Memory B cell (primary cell): ENCODE measurements at places on chromosomes 7 and 10.
A peak's percentile ranks its signal among the peaks of the same experiment; 100 is the strongest.

- peak overlapping the region; percentile 86 for H3K4me3 ChIP-seq
- H3K27me3 ChIP-seq, result no peaks in the 10 kb centered on the region
- no peaks in the 10 kb centered on the region for H3K36me3 ChIP-seq
- H3K27ac ChIP-seq, result peak overlapping the region; percentile 99
- peaks cover 46% of the 10 kb centered on the region for H3K4me1 ChIP-seq
Observed at GRCh38 chr10:110355922-110356627, 51.4 kb upstream of the SMNDC1 start.

DNA sequence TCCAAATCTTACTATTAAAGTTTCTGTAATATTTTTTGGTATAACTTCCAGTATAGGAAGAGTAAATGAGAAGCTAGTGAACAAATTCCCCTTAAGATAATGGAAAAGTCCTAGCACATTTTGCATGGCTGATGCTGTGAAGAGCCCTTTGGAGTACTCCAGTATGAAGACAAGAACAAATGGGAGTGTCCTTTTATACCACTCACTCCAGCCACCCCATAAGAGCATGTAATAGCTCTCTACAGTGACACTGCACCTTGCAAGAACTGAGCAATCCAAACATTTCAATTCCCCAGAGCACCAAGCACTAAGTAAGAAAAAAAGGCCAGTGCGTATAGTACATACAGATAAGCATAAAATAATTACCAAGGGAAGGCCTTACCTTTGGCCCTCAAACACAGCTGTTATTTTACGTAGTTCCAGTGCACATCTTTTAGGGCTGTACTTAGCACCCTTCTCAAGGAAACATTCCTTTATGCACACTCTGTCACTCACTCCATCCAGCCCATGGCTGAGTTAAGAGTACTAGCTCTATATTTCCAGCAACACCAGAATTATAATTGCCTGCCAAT is 135.4 kb downstream of the ST7 start:
- H3K4me3 ChIP-seq, result no peak overlapping the region
- H3K27ac ChIP-seq, result no peak overlapping the region
- H3K36me3 ChIP-seq, result no peaks in the 10 kb centered on the region
- peaks cover 21% of the 10 kb centered on the region for H3K4me1 ChIP-seq

DNA sequence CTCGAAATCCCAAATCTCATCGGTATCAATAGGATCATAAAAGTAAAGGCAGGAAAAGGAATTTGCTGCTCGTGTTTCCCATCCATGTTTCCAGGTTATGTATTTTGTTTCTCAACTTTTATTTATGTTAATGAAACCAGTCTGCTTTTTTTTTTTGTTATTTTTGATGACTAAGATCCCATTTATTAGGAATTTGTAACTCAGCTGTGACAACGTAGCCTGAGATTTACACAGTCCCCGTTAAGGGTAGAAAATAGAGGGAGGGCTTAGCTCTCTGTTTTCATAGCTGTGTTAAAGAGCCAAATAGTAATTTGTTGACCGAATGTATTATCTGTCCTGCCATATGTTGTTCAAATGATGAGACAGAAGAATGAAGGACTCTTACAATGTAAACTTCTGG is 164.0 kb downstream of the MGMT start:
- peaks cover 42% of the 10 kb centered on the region for H3K36me3 ChIP-seq
- DNase-seq, result no peak
- H3K4me1 ChIP-seq, result peaks cover 5% of the 10 kb centered on the region
- H3K27me3 ChIP-seq, result no peaks in the 10 kb centered on the region
- no peak overlapping the region for H3K4me3 ChIP-seq
- no peak overlapping the region for H3K27ac ChIP-seq

GRCh38 chr10:18571076-18571475 is 80.3 kb downstream of the NSUN6 start:
- no peak overlapping the region for H3K4me3 ChIP-seq
- no peak overlapping the region for H3K27ac ChIP-seq
- no peak for DNase-seq
- peaks cover 5% of the 10 kb centered on the region for H3K36me3 ChIP-seq

- H3K4me3 ChIP-seq, result no peak overlapping the region
- peaks cover 3% of the 10 kb centered on the region for H3K4me1 ChIP-seq
- peaks cover 6% of the 10 kb centered on the region for H3K27me3 ChIP-seq
- H3K27ac ChIP-seq, result no peak overlapping the region
- DNase-seq, result no peak
Observed at GRCh38 chr10:100907773-100908363, 4.9 kb upstream of the SLF2 start.

DNA sequence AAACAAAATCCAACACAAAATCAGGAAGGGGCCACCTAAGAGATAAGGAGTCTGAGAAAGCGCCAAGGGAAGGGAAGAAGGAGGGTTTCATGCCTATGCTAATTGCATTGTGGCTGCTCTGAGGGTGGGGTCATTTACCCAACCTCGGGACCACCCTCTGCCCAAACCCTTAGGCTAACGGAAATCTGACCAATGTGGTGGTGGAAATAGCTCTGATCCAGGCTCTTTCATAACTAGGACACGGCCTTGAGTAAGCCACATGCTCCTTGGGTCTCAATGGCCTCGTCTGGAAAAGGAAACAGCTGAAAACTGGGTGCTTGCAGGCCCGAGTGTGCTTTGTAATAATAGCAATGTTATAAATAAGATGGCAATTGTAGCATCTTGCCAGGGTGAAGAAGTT is 14.9 kb upstream of the SRGN start:
- H3K27me3 ChIP-seq, result no peaks in the 10 kb centered on the region
- H3K4me1 ChIP-seq, result no peaks in the 10 kb centered on the region
- no peak overlapping the region for H3K4me3 ChIP-seq
- H3K36me3 ChIP-seq, result no peaks in the 10 kb centered on the region

- no peaks in the 10 kb centered on the region for H3K4me1 ChIP-seq
- peaks cover 6% of the 10 kb centered on the region for H3K27me3 ChIP-seq
- no peak for DNase-seq
- H3K27ac ChIP-seq, result no peak overlapping the region
- H3K36me3 ChIP-seq, result no peaks in the 10 kb centered on the region
Observed at GRCh38 chr7:23065974-23066373, 39.6 kb upstream of the KLHL7 start.

GRCh38 chr10:121838931-121839330 is 88.9 kb downstream of the ATE1 start:
- no peaks in the 10 kb centered on the region for H3K27me3 ChIP-seq
- H3K27ac ChIP-seq, result no peak overlapping the region
- H3K36me3 ChIP-seq, result peaks cover 16% of the 10 kb centered on the region
- DNase-seq, result no peak
- H3K4me3 ChIP-seq, result no peak overlapping the region
- H3K4me1 ChIP-seq, result peaks cover 4% of the 10 kb centered on the region

GRCh38 chr10:118729200-118729599 is 25.6 kb downstream of the CACUL1 start:
- H3K27me3 ChIP-seq, result no peaks in the 10 kb centered on the region
- H3K27ac ChIP-seq, result peak overlapping the region; percentile 98
- peaks cover 35% of the 10 kb centered on the region for H3K4me1 ChIP-seq
- DNase-seq, result no peak

- no peak overlapping the region for H3K27ac ChIP-seq
- no peak for DNase-seq
- H3K36me3 ChIP-seq, result no peaks in the 10 kb centered on the region
- no peaks in the 10 kb centered on the region for H3K27me3 ChIP-seq
Observed at GRCh38 chr7:71198391-71198790, 66.4 kb downstream of the GALNT17 start.

GRCh38 chr7:152313831-152314604 is 121.8 kb downstream of the KMT2C start:
- H3K27me3 ChIP-seq, result no peaks in the 10 kb centered on the region
- peaks cover 12% of the 10 kb centered on the region for H3K36me3 ChIP-seq
- H3K4me3 ChIP-seq, result peak overlapping the region; percentile 9
- H3K27ac ChIP-seq, result peak overlapping the region; percentile 10
- peaks cover 22% of the 10 kb centered on the region for H3K4me1 ChIP-seq

GRCh38 chr7:79528421-79528820 is 75.0 kb upstream of the MAGI2 start:
- H3K27me3 ChIP-seq, result no peaks in the 10 kb centered on the region
- no peaks in the 10 kb centered on the region for H3K4me1 ChIP-seq
- H3K4me3 ChIP-seq, result no peak overlapping the region
- no peak for DNase-seq
- no peaks in the 10 kb centered on the region for H3K36me3 ChIP-seq

DNA sequence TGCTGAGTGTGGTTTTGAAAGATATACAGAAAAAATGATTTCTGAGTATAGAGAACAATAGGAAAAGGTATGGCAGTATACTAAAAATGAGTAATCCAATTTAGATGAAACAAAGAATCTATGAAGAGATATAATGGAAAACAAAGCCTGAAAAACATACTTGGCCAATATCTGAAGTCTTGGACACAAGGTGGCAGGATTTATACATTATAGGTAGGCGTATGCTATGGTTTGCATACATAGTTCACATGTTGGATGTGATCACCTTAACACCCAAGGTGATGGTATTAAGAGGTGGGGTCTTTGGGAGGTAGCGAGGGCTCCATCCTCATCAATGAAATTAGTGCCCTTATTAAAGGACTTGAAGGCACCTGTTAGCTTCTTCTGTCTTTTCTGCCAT is 34.5 kb upstream of the BPGM start:
- no peaks in the 10 kb centered on the region for H3K36me3 ChIP-seq
- H3K27ac ChIP-seq, result no peak overlapping the region
- H3K4me3 ChIP-seq, result no peak overlapping the region
- H3K27me3 ChIP-seq, result peaks cover 22% of the 10 kb centered on the region

DNA sequence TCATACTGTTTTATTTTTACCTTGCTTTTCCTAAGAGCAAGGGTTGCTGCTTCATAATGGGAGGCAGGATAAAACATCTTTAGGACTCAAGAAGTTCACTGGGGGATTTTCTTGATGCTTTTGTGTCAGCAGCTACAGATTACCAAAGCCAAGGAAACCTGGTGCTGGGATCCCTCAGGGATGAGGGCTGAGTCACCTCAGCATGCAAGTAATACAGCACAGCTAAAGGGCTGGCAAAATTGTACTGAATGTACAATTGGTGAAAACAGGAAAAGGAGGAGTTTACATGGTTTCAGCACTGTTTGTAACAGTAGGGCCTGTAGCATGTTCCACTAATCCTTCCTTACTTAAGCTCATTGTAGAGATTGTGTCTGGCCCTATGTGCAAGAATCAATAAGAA is 1056.8 kb downstream of the SORCS1 start:
- no peak overlapping the region for H3K4me3 ChIP-seq
- H3K4me1 ChIP-seq, result no peaks in the 10 kb centered on the region
- H3K27ac ChIP-seq, result no peak overlapping the region
- H3K36me3 ChIP-seq, result no peaks in the 10 kb centered on the region
- no peak for DNase-seq
- H3K27me3 ChIP-seq, result no peaks in the 10 kb centered on the region

DNA sequence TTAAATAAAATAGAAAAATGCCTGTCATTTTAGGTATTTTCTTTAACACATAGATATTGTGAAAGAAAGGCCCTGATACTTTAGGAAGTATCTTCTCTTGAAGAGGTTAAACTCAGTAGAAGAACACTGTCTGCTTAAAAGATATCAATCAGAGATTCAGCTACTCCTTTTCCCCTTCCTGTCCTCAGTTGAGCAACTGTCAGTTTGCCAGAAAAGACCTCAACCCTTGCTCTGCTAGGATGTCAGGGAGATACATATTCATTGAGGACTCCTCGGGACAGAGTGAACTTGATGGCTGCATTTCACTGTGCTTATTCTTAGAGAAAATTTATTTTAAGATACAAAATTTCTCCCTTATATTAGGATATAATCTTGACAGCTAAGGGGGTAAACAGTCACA is 173.6 kb upstream of the CACNA2D1 start:
- DNase-seq, result no peak
- no peak overlapping the region for H3K27ac ChIP-seq
- no peak overlapping the region for H3K4me3 ChIP-seq
- no peaks in the 10 kb centered on the region for H3K27me3 ChIP-seq

DNA sequence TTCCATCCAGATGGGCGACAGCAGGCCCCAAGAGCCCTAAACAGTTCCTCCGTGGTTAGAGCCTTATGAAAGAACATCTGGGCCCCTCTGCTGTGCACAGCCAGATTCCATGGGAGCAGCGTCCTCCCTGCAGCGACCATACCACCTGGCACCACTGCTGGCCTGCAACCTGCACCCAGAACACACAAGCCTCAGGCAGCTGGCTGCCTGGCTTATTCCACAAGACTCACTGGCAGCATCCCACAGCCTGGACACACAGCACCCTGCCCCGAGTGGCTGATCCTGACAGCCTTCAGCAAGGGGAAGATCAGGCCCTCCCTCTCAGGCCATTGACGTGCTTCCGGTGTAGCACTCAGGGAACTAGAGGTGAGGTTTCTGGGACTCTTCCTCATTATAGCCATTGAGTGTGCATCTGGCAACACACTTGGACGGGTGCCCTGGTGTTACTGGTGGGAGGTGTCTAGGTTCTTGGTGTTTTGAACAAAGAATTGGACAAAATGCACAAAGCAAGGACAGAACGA is 33.7 kb upstream of the ERCC6 start:
- H3K4me1 ChIP-seq, result peaks cover 10% of the 10 kb centered on the region
- H3K36me3 ChIP-seq, result no peaks in the 10 kb centered on the region
- DNase-seq, result no peak
- H3K4me3 ChIP-seq, result no peak overlapping the region

DNA sequence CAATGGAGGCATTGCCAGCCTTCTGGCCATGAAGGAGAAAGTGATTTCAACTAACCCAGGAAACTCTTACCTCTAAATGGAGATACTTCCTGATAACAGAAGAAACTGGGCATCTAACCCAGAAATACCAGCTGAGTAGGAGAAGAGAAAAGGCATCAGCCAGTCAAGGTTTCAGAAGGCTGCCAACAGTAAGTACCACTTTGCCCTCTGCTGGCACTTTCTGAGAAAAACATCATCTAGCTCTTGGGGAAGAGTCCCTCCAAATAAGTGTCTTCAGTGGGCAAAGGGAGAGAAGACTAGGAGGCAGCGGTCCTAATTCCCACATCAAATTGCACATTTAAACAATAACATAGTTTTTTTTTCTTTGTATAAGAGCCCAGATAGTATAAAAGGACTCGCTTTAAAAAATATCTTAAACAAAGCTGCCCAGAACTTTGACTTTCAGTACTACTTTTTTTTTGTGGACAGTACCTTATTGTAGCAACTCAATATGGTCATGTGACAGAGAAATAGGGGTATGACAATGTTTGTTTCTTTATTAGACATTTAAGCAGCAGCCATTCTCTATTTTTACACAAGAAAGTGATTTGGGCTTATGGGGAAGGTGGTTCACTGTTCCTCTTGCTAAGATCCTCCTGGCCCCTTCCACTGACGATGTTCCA is 157.3 kb downstream of the CTTNBP2 start:
- no peak for DNase-seq
- no peak overlapping the region for H3K27ac ChIP-seq
- no peak overlapping the region for H3K4me3 ChIP-seq

DNA sequence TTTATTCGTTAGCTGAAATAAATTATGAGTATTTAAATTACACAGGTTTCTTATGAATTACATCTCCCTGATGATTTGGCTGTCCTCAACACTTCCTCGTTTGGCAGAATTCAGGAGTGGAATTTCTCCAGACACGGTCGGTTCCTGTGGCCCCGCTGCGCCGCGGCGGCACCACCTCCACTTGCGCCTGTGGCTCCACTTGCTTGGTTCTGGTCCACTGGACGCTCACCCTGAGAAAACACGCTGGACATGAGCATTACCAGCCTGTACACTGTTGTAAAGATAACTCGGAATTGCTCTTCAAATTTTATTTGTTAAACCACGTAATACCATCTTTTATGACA is 85.3 kb downstream of the ZNF33B start:
- peak overlapping the region; percentile 99 for H3K4me3 ChIP-seq
- DNase-seq, result no peak
- H3K27me3 ChIP-seq, result no peaks in the 10 kb centered on the region
- peaks cover 24% of the 10 kb centered on the region for H3K4me1 ChIP-seq
- H3K27ac ChIP-seq, result peak overlapping the region; percentile 97
